Brain (organoid and tissue), 16 donors: ENCODE measurements at places on chromosomes 16 and 17. TPM values are rescaled to one million over a fixed set of nuclear protein-coding genes. Genes with fewer than 3 reads are reported as not detected.

The SLFN13 gene
- 37.5 TPM for polyA plus RNA-seq

The KCNG4 gene
- not detected for polyA plus RNA-seq

The GPR139 gene
- 0.41 TPM for polyA plus RNA-seq

The TAT gene
- polyA plus RNA-seq = 0.07 TPM

The TEKT1 gene
- 0.29 TPM for polyA plus RNA-seq

The RNF112 gene
- polyA plus RNA-seq = 14.3 TPM

The PRSS36 gene
- polyA plus RNA-seq = 0.92 TPM

The KCNAB3 gene
- polyA plus RNA-seq = 7.5 TPM

The COQ7 gene
- polyA plus RNA-seq = 24.8 TPM

The KRTAP4-3 gene
- polyA plus RNA-seq = not detected

The CLEC18B gene
- polyA plus RNA-seq = 4.3 TPM

The CCL7 gene
- polyA plus RNA-seq = not detected

The PPP1R1B gene
- 154 TPM for polyA plus RNA-seq

The KRT24 gene
- polyA plus RNA-seq = not detected

The ITGAD gene
- not detected for polyA plus RNA-seq

The PRSS33 gene
- not detected for polyA plus RNA-seq

The C16orf86 gene
- polyA plus RNA-seq = 6.6 TPM

The ITGAX gene
- 0.95 TPM for polyA plus RNA-seq

The APOBR gene
- 0.90 TPM for polyA plus RNA-seq

The RHBDL3 gene
- polyA plus RNA-seq = 26.6 TPM

The SLX4 gene
- polyA plus RNA-seq = 6.3 TPM

The AGRP gene
- 0.49 TPM for polyA plus RNA-seq

The SLC6A2 gene
- polyA plus RNA-seq = not detected

The RNFT1 gene
- 3.0 TPM for polyA plus RNA-seq

The SLFN14 gene
- not detected for polyA plus RNA-seq

The NAGS gene
- 1.2 TPM for polyA plus RNA-seq

The HES7 gene
- polyA plus RNA-seq = not detected

The AIPL1 gene
- polyA plus RNA-seq = not detected

The ARL4D gene
- 9.2 TPM for polyA plus RNA-seq

The SNRNP25 gene
- 95.9 TPM for polyA plus RNA-seq

The ARHGAP23 gene
- 59.0 TPM for polyA plus RNA-seq

The SMIM22 gene
- 103 TPM for polyA plus RNA-seq

The CTF1 gene
- 4.1 TPM for polyA plus RNA-seq

The ZP2 gene
- polyA plus RNA-seq = not detected

The PYDC1 gene
- 5.0 TPM for polyA plus RNA-seq

The KRTAP16-1 gene
- polyA plus RNA-seq = not detected

The TBC1D28 gene
- not detected for polyA plus RNA-seq

The WNT9B gene
- not detected for polyA plus RNA-seq

The UBFD1 gene
- 37.8 TPM for polyA plus RNA-seq

The CLEC10A gene
- not detected for polyA plus RNA-seq

The CUEDC1 gene
- polyA plus RNA-seq = 97.8 TPM

The KCTD2 gene
- 44.3 TPM for polyA plus RNA-seq

The PEMT gene
- polyA plus RNA-seq = 88.1 TPM

The GPR179 gene
- 1.2 TPM for polyA plus RNA-seq

The FOXN1 gene
- polyA plus RNA-seq = not detected

The TP53TG3 gene
- 8.3 TPM for polyA plus RNA-seq

The DRC7 gene
- 2.4 TPM for polyA plus RNA-seq

The KRT12 gene
- polyA plus RNA-seq = not detected

The C16orf54 gene
- polyA plus RNA-seq = 0.15 TPM

The HOXB6 gene
- 31.9 TPM for polyA plus RNA-seq

The ANKRD40CL gene
- polyA plus RNA-seq = not detected

The CACNG3 gene
- 13.6 TPM for polyA plus RNA-seq

The KRTAP1-5 gene
- polyA plus RNA-seq = not detected
